ENCODE measurements at places on chromosomes 5 and 9. TPM values are rescaled to one million over a fixed set of nuclear protein-coding genes. Genes with fewer than 3 reads are reported as not detected.

The FBXL7 gene
- polyA plus RNA-seq, result 40.9 TPM

The CDK9 gene
- polyA plus RNA-seq, result 71.7 TPM

The ZNF79 gene
- 8.1 TPM for polyA plus RNA-seq

The PLAC8L1 gene
- polyA plus RNA-seq, result not detected

The FAM78A gene
- polyA plus RNA-seq, result 9.4 TPM

The CCDC69 gene
- 158 TPM for polyA plus RNA-seq

The LMAN2 gene
- polyA plus RNA-seq, result 142 TPM

The ABCA1 gene
- 7.4 TPM for polyA plus RNA-seq

The WNT8A gene
- polyA plus RNA-seq, result not detected

The ACSL6 gene
- polyA plus RNA-seq, result 0.65 TPM

The PRLR gene
- polyA plus RNA-seq, result 1.8 TPM

The NR3C1 gene
- 30.0 TPM for polyA plus RNA-seq

The TMEM252 gene
- polyA plus RNA-seq, result not detected

The SPINK4 gene
- polyA plus RNA-seq, result not detected

The IFNA14 gene
- polyA plus RNA-seq, result not detected

The CDH18 gene
- 0.06 TPM for polyA plus RNA-seq

The IFNK gene
- polyA plus RNA-seq, result not detected

The SAPCD2 gene
- 0.10 TPM for polyA plus RNA-seq

The FAT2 gene
- polyA plus RNA-seq, result 0.03 TPM

The OTP gene
- not detected for polyA plus RNA-seq

The SPATA31C1 gene
- not detected for polyA plus RNA-seq

The LRRC26 gene
- polyA plus RNA-seq, result not detected

The IRGM gene
- polyA plus RNA-seq, result 0.12 TPM

The GDF9 gene
- 0.93 TPM for polyA plus RNA-seq

The FOXD4L6 gene
- not detected for polyA plus RNA-seq

The SLC36A3 gene
- polyA plus RNA-seq, result not detected

The WDR70 gene
- polyA plus RNA-seq, result 20.9 TPM

The INSYN2B gene
- 0.12 TPM for polyA plus RNA-seq

The DAP gene
- 159 TPM for polyA plus RNA-seq

The HTR4 gene
- 0.07 TPM for polyA plus RNA-seq

The TEX48 gene
- not detected for polyA plus RNA-seq

The SLC6A7 gene
- 0.02 TPM for polyA plus RNA-seq

The ZNF462 gene
- polyA plus RNA-seq, result 5.8 TPM

The IL4 gene
- not detected for polyA plus RNA-seq

The RHOBTB3 gene
- polyA plus RNA-seq, result 133 TPM

The OCLN gene
- 0.70 TPM for polyA plus RNA-seq

The TSSK1B gene
- polyA plus RNA-seq, result not detected

The IRX2 gene
- 0.04 TPM for polyA plus RNA-seq

The NMUR2 gene
- polyA plus RNA-seq, result 0.13 TPM

The F12 gene
- polyA plus RNA-seq, result not detected

The AHRR gene
- polyA plus RNA-seq, result 0.77 TPM

The SLC6A18 gene
- not detected for polyA plus RNA-seq

The FGD3 gene
- polyA plus RNA-seq, result 1.4 TPM

The RUSC2 gene
- 20.9 TPM for polyA plus RNA-seq

The C6 gene
- polyA plus RNA-seq, result 7.4 TPM

The GPR151 gene
- not detected for polyA plus RNA-seq

The AIF1L gene
- polyA plus RNA-seq, result 10.4 TPM

The CDK5RAP2 gene
- polyA plus RNA-seq, result 61.1 TPM

The TSPAN17 gene
- 28.5 TPM for polyA plus RNA-seq

The CARTPT gene
- not detected for polyA plus RNA-seq

The PDE4D gene
- polyA plus RNA-seq, result 4.9 TPM

The OR1Q1 gene
- polyA plus RNA-seq, result not detected

Measured in ovary (tissue), 10 donors.